ENCODE measurements at places on chromosomes 2 and 18. TPM values are rescaled to one million over a fixed set of nuclear protein-coding genes. Genes with fewer than 3 reads are reported as not detected.

DNA sequence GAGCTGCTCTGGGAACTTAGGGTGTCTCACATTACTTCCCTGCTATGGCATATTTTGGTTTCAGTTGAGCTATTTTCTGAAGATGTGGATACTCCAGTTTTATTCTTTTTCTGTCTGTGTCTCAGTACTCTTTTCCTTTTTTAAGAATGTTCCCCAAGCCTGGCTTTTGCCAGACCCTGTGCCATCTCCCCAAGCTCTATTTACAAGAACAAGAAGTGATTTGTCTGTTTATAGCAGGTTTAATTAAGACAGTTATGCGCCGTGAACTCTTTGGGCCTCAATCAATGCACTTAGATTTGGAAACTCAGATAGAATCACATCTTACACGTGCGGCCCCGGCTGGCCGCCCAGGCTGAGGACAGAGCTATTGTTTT, 8.9 kb upstream of the SATB2 start:
- ATAC-seq: no peak

CRIM1 gene
- 15.2 TPM for total RNA-seq

GRCh38 chr2:156784020-156784701, 348.0 kb downstream of the GPD2 start:
- no peak for ATAC-seq

GRCh38 chr2:88866756-88867155, 175.3 kb downstream of the RPIA start:
- no peak for ATAC-seq

- peak; percentile 52 for ATAC-seq
Observed at GRCh38 chr2:149068996-149069888, 30.7 kb downstream of the LYPD6B start.

- peak; percentile 94 for ATAC-seq
Observed at GRCh38 chr2:238097988-238098871, 1.9 kb upstream of the ESPNL start.

- ATAC-seq: no peak
Observed at GRCh38 chr2:205032093-205032551, 486.8 kb downstream of the PARD3B start.

GRCh38 chr2:120686511-120687168, 49.0 kb upstream of the GLI2 start:
- no peak for ATAC-seq

DNA sequence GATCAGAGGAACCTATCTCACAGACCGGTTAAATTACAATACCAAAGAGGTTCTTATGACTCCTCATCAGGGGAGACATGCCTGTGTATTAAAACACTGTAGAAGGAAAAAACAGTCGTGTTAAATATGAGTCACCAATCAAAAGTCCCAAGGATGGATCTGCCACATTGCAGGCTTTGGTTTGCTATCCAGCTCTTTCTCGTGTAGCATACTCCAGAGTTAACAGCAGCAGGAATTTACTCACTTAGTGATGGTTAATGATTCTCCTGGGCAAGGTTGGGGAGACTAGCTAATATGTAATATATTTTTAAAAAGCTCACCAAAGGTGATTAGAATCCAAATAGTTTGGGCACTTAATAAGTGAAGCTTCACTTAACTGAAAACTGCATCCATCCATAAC, 109.7 kb downstream of the MBD5 start:
- ATAC-seq: no peak

- no peak for ATAC-seq
Observed at GRCh38 chr18:7511106-7511505, 56.0 kb upstream of the PTPRM start.

GRCh38 chr2:137873536-137874244, 90.6 kb upstream of the HNMT start:
- ATAC-seq: no peak

REG1B gene
- total RNA-seq: not detected

All from esophagus mucosa (tissue), 1 donor.